Activated CD4-positive, alpha-beta T cell treated with anti-CD3 and anti-CD28 coated beads, Interleukin-2, amount 50 U/mL, for 16 hours (primary cell): ENCODE measurements at places on chromosomes 1 and 21.

- no peak for DNase-seq
These were observed 109.6 kb upstream of the ZNF678 start for GRCh38 chr1:227453631-227454355.

DNA sequence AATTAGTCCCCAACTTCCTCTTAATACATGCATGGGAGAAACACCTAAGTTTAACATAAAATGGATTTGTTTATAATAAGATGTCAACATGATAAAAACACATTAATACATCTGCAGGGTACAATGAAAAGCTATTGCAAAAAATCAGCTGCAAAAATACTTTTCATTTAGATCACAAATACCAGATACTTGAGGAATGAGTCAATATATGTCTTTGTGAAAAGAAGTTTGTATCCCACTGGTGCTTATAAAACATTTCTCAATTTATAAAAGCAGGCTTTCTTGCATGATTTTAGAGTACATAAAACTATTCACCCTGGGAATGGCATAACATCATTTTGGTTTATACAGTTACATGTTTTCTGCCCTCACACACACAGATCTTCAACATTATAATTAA lies 18.6 kb upstream of the PRKAA2 start:
- no peak for DNase-seq

- peak; percentile 29 for DNase-seq
These were observed 659 bp downstream of the FAF1 start for GRCh38 chr1:50959303-50959912.

GRCh38 chr1:207026104-207026534 lies 6.4 kb downstream of the C1orf116 start:
- DNase-seq: no peak

- no peak for DNase-seq
These were observed 449.6 kb downstream of the GPATCH2 start for GRCh38 chr1:217181176-217181746.

GRCh38 chr1:180527101-180527669 lies 24.8 kb upstream of the ACBD6 start:
- no peak for DNase-seq

GRCh38 chr1:9960706-9961562 lies 17.7 kb downstream of the NMNAT1 start:
- DNase-seq: no peak

DNA sequence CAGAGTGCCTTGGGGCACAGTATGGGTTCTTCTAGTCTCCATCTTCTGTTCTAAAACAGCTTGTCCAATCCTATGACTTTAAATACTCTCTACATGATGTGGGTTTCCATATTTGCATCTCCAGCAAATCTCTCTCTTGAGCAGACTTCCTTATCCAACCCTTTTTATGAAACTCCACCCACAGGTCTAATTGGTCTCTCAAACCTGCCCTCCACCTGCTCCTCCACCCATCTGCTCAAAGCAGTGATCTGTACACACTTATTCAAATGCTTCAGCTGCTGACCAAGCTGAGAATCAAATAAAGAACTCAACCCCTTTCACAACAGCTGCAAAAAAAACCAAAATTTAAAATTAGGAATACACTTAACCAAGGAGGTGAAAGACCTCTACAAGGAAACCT lies 11.5 kb downstream of the MCOLN2 start:
- DNase-seq: no peak

- peak; percentile 78 for DNase-seq
These were observed 116.3 kb downstream of the DAB1 start for GRCh38 chr1:57307392-57308170.

DNA sequence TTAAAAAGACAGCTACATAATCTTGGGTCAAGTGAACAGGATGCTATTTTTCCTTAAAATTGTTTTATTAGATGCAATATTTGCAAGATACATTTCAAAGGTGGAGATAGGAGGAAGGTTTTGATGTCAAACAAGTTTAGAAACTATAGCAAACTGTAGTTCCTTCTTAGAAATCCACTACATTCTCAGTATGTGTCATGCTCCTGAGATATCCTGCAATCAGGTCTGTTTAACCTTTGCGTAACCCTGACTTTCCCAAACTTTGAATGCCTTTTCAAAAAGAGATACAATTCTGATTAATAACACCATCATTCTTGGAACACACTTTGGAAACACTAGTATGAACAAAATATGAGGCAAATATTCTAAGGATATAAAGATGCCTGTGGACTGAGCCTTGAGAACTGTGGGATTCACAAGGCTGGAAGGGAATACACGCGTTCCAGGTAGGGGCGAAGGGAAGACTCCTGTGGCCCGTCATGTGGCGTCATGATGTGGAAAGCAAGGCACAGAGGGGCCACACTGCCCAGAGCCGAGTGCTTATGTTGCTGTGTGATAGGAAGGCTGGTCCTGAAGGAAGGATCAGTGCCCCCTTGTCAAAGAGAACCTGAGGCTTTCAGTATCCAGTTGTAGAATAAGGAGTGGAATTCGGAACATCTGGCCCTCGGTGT lies 19.6 kb upstream of the TARBP1 start:
- DNase-seq: no peak

DNA sequence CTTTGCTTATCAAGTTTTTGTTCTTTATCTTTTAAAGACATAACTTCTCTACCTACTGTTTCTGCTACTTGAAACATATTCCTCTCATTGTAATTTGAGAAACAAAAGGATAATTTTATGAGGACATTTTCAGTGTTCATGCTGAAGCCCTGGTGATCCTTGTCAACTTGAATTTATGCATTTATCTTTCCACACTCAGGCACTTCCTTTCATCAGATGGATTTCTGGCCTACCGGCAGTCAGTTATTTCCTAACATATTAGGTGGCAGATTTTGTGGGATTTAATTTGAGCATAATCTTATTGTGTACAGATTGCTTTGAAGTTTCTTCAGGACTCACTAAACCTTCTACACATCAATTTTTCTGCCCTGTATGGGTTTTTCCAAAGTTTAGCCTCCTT lies 75.0 kb downstream of the RGL1 start:
- DNase-seq: no peak

- DNase-seq: no peak
These were observed 12.7 kb upstream of the ERVH48-1 start for GRCh38 chr21:42937960-42938605.

GRCh38 chr1:182599339-182599738 lies 4.8 kb downstream of the RGS16 start:
- no peak for DNase-seq
